ENCODE measurements at places on chromosomes 3 and 15.

- DNase-seq: no peak
Measured at GRCh38 chr3:132964266-132964665, 73.9 kb upstream of the TMEM108 start.

GRCh38 chr3:183239046-183239445 lies 14.0 kb upstream of the B3GNT5 start:
- no peak for DNase-seq

DNA sequence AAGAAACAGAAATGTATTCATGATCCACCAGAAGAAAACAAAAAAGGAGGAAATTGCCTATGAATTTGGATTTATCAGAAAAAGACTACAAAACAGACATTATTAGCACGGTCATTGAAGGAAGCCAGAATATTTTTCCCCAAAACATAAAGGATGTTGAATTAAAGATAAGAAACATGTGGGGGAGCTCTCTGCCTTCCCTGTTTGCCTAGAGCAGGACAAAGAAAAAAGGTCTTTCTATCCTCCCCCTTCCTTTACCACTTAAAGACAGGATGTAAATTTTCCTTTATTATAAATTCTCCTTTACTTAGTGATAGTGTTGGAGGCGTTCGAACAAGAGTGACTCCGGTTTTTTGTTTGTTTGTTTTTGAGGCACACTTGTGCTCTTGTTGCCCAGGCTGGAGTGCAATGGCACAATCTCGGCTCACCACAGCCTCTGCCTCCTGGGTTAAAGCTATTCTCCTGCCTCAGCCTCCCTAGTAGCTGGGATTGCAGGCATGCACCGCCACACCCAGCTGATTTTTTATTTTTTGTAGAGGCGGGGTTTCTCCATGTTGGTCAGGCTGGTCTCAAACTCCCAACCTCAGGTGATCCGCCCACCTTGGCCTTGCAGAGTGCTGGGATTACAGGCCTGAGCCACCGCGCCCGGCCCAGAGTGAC lies 14.9 kb upstream of the RPN1 start:
- DNase-seq: no peak

GRCh38 chr3:54965746-54966145 lies 37.9 kb upstream of the LRTM1 start:
- no peak for DNase-seq

DNA sequence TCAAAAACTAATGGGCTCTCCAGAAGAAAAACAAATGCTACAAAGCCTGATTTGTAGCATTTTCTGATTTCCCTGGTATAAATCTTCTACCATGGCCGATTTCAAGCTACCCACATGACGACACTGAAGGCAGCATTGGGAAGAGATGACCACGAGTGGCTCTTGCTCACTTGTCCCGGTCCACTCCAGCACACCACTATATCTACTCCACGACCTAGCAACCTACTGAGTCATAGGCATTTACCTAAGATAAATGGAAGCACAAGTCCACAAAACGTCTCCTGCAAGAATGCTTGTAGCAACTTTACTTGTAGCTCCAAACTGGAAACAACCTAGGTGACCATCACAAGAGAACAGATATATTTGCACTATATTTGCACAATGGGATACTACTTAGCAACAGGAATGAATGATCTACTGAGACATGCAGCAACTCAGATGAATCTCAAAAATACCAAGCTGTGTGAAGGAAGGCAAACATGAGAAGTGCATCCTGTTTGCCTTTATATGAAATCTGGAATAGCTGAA lies 60.8 kb upstream of the HES1 start:
- no peak for DNase-seq

DNA sequence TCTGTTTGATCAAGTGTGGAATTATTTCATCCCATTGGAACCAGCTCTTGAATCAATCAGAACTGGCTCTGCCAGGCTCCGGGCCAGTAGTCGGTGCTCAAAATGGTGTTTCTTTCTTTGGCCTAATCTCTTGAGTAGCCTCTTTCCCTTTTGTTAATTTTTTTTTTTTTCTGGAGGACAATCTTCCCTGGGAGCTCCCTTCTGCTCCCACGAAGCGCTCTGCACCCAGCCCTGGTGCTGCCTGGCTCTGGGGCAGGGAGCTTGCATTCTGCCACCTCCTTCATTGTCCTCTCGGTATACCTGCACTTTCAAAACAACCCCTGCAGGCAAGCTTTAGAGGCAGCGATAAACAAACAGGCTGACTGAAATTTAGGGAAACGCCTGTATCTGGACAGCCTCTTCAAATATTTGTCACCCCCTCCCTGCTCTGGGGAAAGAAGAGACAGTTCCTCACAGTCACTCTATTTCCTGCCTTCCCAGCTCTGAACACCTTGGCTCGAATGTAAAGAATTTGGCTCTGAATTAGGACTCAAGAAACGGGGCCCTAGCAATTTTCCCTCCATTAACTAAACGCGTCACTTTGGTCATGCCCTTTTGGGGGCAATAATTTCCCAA lies 1.1 kb upstream of the THSD4 start:
- no peak for DNase-seq

DNA sequence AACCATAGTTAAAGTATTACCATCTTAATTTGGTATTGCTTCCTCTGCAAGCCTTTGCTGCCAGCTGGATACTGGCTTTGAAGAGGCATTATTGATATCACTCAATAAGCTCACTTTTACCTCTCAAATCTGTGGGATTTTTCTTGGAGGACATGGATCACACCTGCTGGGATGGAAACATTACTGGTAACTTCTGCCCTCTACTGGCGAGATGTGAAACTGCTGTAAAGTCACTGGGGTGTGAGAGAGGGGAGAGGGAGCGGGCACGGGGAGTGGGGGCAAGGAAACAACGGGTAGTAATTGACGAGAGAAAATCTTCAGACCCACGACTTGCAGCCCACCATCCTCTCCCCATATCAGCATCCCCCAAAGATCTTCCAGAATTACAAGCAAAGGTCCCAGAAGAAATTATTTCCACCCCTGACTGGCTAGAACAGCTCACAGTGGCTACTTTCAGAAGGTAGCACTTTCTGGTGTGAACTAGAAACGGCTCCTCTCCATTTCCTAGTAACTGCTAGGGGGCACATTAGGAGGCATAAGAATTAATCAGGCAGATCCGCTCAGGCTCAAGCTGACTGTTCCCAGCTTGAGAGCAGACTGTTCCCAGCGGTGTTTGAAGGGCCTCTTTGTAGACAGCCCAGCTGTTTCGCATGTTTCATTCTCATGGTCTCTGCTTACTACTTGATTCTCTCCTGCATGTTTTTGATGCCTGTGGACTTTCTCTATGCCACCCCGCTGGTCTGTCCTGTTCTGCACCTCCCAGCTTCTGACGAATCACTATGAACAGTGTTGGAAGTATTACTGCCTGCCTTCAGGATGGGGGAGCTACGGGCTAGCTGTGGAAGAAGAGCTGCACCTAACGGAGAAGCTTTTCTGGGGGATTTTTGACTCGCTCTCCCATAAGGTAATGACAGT lies 230.4 kb upstream of the CHRM5 start:
- no peak for DNase-seq

DNA sequence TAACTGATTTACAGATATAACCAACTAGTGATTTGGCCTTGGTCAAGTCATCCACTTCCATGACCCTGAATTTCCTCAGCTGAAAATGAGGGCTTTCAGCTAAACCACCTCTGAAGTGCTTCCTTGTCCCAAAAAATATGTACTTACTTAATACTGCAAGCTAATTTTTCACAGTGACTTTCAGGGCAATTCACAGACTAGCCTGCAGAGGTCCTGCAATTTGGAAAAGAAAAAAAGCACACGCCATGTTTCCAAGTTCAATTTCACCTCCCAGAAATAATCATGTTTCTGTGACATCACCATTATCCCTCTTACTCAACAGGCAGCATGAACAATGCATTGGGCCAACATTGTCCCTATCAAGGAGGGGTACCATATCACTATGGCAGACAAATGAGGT lies 218.2 kb downstream of the SHOX2 start:
- no peak for DNase-seq

GRCh38 chr15:46460431-46461094 lies 825.7 kb downstream of the SQOR start:
- DNase-seq: no peak

GRCh38 chr3:27677565-27677964 lies 44.6 kb downstream of the EOMES start:
- no peak for DNase-seq

DNA sequence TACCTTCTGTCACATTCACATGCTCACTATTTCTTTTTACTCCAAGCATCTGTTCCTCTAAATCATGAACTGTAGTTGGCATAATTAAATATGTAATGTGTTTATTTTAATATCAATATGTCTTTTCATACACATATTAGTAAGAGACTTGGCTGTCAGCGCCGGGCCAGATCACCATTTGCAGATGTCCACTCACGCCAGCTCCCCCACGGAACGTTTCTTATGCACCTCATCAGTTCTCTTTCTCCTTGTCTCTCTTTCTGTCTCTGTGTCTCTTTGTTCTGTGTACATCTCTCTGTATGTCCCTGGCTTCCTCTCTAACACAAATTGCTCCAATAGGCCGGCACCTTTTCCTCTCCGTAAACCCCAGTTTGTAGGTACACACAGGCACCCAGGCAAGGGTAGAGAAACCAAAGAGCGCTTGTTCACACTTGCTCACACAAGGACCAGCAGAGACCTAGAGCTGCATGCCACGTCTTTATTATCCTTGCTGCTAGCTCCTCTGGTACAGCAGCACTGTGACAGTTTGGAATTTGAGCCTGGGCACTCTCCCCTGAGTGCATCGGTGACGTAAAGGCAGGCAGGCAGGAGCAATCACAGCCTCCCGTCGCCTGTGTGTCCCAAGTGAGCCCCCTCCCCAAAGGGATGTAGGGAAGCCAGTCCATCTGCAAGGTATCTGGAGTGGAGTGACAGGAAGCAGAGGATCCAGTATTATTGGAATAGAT lies 40.4 kb downstream of the CACNA1D start:
- DNase-seq: no peak

- DNase-seq: no peak
Measured at GRCh38 chr15:98791046-98791701, 142.8 kb downstream of the IGF1R start.

- DNase-seq: no peak
Measured at GRCh38 chr3:150721285-150722130, 17.8 kb upstream of the ERICH6 start.

DNA sequence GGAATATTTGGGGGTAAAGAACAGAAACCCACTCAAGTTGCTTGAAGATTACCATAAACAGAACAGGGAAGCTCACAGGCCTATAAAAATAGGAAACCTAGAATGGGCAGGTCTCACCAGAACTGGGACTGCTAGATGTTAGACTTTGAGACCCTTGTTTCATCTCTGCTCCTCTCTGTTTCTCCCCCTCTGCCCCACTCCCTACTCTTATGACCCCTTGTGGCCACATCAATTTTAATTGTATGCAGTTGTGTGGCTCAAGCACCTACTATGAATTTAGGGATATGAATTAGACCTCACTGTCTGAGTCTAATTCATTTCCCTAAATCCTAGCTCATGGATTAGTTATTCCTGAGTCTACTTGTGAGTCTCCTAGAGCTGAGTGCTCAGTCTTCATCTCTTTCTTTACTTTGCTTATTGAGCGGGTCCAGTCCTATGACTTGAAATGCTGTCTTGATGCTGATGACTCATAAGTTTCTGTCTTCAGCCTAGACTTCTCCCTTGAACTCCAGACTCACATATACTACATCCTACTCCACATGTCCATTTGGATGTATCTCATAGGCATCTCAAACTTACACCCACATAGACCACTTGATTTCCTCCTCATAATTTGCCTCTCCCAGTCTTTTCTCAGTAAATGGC lies 78.7 kb downstream of the ITPR1 start:
- DNase-seq: no peak

- no peak for DNase-seq
Measured at GRCh38 chr15:99076555-99077308, 28.1 kb upstream of the SYNM start.

DNA sequence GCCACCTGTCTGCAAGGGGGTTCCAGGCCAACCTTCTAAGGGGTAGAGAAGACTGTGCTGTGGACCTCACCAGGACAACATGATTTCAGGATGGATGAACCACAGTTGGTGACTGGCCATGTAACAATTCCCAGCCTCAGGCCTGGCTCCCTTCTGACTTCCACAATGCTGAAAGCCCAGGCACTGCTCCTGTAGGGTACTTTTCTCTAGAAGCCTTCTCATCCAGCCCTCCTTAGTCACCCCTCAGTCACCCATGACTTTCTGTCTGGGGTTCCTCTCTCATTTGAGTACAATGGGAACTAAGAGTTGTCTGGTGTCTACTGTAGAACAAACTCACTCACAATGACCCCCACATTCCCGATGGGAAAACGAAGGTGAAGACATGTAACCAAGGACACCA lies 8.6 kb downstream of the ALS2CL start:
- no peak for DNase-seq

GRCh38 chr15:69303337-69304181 lies 4.8 kb downstream of the PAQR5 start:
- no peak for DNase-seq
